ENCODE measurements at places on chromosomes 3 and 15.

DNA sequence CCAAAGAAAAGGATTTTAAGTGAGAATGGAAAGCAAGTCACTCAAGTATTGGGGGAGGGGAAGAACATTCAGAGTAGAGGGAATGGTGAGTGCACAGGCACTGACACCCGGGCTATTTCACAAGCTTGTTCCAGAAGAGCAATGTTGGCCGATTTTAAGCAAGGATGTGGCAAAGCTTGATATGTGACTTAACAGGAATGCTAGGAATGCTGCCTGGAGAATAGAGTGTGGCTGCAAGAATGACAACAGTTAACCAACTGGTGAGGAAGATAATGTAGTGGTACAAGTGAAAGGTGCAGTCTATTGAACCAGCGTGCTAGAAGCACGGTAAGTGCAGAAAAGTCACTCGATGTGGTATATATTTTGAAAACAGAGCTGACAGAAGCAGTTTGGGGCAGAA, 6.2 kb upstream of the CCDC80 start:
- no peak for DNase-seq

GRCh38 chr3:197331131-197331530, 32.7 kb upstream of the DLG1 start:
- DNase-seq = no peak

- no peak for DNase-seq
Observed at GRCh38 chr15:56353740-56354139, 11.5 kb upstream of the TEX9 start.

DNA sequence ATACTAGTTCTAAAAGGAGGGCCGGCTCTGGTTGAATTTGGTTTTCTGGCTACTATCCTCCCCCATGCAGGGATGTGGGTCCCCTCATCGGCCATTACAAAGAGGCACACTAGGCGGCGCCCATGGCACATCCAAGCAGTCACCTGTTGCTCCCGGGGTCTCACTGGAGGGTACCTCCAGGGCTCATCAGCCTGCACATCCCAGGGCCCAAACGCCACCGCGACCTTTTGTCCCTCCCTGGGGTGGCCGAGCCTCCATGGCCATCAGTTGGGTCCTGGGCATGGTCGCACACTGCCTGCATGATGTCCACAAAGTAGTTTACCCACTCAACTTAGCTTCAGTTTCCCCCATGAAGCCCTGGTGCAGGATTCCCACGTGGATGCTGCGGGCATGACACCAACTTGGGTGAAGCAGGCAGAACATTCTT, 28.3 kb downstream of the IDH3A start:
- DNase-seq = peak; percentile 16

- DNase-seq = no peak
Observed at GRCh38 chr3:119620899-119621298, 23.2 kb downstream of the PLA1A start.

DNA sequence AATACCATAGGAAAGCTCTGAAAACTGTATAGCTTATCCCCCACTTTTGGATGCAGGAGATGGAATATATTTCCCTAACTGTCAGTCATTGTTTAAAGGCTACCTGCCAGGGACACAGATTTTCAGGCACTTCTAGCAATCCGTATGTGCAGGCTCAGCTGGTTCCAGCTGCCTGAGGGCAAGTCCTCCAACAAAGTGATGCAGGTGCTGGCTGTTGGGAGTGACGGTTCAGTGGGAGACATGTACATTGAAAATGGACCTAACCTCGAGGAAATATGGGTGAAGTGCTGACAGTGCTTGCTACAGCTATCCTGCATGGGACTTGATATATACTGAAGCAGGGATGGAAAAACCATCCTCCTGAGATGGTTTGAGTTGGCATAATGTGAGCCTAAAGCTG, 153.1 kb upstream of the GAP43 start:
- no peak for DNase-seq

DNA sequence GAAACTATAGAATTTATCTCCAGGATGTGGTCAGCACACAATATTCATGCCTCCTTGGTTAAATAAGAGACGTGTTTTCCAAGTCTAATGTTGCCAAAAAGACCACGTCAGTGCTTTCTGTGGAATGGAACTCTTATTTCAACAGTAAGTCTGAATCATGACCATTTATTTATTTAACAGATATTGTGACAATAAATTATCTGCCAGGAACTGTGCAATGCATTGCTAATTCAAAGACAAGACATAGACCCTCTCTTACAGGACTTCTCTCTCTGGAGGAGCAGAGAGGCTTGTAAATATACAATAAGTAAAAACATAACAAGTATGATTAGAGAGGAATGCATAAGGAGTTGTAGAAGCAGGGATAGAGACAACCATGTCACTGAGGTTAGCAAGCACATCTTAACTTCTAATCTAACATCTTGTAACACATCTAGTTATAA, 227.5 kb downstream of the DTWD1 start:
- DNase-seq = no peak

DNA sequence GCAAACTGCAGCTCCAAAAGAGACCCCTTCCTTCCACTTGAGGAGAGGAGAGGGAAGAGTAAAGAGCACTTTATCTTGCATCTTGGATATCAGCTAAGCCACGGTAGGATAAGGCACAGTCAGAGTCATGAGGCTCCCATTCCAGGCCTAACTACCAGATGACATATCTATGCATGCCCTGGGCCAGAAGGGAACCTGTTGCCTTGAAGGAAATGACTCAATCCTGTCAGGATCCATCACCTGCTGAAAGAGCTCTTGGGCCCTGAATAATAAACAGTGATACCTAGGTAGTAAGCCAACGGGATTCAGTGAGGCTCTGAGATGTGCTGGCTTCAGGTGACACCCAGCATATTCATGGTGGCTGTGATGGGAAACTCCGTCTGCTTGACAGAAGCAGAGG, 118.5 kb upstream of the EPHA3 start:
- no peak for DNase-seq
